ENCODE measurements at places on chromosomes 13 and 19.

- no peak for DNase-seq
Observed at GRCh38 chr13:27783111-27783510, 9.2 kb upstream of the GSX1 start.

- no peak for DNase-seq
Observed at GRCh38 chr19:32865326-32865725, 4.2 kb downstream of the SLC7A9 start.

- DNase-seq = no peak
Observed at GRCh38 chr13:45257638-45258333, 56.9 kb upstream of the KCTD4 start.

DNA sequence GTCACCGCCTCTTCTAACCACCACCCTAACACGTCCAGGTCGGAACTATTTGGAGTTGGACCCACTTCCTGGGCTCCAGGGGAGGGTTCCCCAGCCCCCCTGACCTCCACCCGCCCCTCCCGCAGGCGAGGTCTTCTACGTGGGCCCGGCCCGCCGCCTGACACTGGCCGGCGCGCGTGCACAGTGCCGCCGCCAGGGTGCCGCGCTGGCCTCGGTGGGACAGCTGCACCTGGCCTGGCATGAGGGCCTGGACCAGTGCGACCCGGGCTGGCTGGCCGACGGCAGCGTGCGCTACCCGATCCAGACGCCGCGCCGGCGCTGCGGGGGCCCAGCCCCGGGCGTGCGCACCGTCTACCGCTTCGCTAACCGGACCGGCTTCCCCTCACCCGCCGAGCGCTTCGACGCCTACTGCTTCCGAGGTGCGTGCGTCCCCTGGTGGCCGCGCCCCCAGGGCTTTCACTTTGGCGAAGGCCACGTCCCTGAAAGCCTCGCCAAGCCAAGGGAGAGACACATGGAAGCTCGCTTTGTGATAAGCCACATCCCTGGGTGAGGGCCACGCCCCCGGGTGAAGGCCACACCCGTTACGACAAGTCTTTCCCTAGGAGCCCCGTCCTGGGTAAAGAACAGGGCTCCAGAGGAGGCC lies 13.2 kb downstream of the NCAN start:
- DNase-seq = peak; percentile 63

- no peak for DNase-seq
Observed at GRCh38 chr13:50419331-50419865, 404.2 kb downstream of the KCNRG start.

DNA sequence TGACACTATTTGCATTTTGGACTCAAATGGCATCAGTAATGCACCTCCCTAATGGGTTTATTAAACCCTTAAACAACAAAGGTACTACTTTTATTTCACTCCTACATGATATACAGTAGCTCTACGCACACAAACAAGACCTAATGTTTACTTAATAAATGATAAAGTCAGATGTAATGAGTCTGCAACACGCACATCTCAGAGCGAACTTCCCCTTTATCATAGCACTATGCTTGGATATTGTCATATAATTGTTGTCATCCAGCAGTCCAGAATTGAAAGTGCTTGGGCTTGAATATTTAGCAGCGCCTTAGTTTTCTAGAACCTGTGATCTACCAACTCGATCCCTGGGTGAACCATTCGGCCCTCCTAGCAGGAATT lies 772 bp downstream of the PARP4 start:
- no peak for DNase-seq

DNA sequence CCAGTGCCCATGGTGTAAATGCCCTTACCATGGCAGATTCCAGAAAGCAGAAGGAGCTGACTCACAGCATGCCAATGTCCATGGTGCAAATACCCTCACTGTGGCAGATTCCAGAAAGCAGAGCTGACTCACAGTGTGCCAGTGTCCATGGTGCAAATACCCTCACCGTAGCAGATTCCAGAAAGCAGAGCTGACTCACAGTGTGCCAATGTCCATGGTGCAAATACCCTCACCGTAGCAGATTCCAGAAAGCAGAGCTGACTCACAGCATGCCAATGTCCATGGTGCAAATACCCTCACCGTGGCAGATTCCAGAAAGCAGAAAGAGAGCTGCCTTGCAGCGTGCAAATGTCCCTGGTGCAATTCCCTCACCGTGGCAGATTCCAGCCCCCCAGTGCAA lies 163.8 kb upstream of the SOX1 start:
- DNase-seq = no peak

- DNase-seq = no peak
Observed at GRCh38 chr19:6587998-6588507, 2.9 kb downstream of the CD70 start.

DNA sequence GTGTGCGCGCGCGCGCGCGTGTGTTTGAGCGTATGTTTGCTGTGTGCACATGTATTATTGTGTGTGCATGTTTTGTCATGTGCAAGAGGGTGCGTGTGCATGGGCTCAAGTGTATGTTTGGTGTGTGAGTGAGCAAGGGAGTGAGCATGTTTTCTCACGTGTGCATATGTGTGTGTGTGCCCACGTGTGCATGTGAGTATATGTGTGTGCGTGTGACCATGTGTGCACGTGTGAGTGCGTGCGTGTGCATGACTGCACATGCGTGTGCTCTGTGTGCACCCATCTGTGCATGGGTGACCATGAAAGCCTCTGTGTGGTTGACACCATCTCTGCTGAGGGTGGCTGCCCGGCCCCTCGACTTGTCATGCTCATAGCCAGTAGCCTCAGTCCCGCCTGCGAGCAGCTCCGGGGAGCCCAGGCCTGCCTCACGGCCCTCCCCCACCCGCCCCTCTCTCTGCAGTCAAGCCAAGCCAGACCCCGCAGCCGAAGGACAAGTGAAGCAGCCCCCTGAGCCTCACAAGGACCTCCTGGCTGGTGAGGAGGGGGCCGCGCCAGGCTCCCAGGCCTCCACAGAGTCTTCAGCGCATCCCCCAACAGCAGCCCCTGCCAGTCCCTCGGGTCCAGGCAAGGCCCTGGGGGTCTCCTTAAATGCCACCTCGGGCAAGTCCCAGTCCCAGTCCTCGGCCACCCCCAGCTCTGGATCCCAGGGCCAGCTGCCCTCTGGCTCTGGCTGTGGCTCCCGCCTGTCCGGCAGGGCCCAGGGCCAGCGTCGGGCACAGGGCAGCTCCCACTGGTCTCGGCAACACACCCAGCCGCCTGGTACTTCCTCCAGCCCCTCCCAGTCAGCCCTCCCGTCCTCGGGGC lies 6.0 kb downstream of the REEP6 start:
- no peak for DNase-seq

DNA sequence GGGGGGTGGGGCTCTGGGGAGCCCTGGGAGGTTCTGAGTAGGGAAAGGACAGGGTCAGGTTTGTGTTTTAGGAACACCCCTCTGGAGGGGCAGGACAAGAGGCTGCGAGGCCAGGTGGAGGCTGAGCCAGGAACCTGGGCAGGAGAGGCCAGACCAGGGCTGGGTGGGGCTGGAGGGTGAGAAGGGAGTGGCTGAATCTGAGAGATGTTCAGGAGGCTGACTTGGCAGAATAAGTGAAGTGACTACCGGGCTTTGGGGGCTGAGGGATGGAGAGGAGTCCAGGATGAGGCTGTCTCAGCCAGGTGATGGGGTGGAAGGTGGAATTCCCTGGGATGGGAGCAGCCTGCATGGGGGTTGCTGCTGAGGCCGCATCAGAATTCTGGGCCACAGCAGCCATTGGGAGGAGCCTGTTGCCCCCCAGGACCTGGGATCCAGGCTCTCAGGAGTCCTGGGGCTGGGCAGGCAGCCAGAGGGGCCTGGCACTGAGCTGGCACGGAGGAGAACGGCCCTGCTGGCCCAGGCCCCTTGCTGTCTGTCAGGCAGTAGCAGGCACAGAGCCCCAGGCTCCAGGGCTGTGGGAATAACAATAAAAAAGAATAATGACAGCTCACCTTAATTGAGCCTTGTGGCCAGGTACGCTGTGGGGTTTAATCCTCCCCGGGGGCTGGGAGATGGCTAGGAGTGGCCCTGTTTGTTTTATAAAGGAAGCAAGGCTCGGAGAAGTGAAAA lies 3.3 kb downstream of the PPP5C start:
- no peak for DNase-seq

GRCh38 chr13:70051531-70051930 lies 56.1 kb upstream of the ATXN8OS start:
- no peak for DNase-seq

DNA sequence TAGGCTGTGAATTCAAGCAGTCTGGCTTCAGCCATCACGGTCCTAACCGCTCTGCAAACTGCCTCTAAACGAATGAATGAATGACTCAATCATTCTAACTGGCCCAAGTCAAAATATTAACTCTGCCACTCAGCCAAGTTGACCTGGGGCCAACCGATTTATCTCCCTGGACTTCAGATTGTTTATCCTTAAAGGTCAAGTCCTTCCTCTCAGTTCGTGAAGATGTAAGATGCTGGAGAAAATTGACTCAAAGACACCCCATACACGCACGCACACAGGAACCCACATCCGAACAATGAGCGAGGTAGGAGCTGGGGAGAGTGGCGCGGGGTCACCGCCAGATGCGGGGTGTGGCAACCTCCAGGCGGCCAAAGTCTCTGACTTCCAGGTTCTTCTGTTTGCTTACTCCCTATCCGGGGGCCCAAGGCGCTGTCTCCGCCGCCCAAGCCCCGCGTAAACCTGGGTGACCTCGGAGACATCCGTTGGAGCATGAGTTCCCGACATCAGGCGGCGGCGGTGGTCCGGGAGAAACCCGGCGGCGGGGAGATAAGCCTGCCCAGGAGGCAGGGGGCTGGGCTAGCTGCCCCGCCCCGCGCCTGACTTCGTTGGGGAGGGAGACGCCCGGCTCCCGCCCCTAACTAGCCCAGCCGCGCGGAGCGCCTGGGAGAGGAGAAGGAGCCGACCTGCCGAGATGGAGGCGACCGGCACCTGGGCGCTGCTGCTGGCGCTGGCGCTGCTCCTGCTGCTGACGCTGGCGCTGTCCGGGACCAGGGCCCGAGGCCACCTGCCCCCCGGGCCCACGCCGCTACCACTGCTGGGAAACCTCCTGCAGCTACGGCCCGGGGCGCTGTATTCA lies at the start of gene CYP2S1:
TSS of gene CYP2S1 (plus strand) at position 646 of the 856 bp plus-strand sequence. CDS start at position 692, 46 bp downstream.
- DNase-seq = no peak

DNA sequence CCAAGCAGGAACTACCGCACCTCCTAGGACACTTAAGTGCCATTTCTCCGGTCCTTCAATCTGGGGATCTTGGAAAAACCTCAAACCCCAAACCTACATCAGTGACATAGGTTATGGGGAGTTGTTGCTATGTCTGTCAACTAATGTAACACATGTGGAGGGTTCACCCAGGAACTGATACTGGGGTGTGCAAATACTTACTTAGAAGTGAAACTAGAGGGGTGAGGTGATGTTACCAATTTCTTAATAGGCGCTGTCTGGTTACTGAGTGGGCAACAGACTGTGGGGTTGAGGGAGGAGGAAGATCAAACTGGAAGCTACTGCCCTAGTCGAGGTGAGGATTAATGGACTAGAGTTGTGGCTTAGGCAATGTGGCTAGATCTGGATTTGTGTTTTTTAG lies 1.9 kb downstream of the ZNF586 start:
- no peak for DNase-seq

- no peak for DNase-seq
Observed at GRCh38 chr19:28502879-28503734, 709.8 kb downstream of the UQCRFS1 start.

GRCh38 chr19:3720349-3720917 lies 12.2 kb downstream of the TJP3 start:
- DNase-seq = no peak

DNA sequence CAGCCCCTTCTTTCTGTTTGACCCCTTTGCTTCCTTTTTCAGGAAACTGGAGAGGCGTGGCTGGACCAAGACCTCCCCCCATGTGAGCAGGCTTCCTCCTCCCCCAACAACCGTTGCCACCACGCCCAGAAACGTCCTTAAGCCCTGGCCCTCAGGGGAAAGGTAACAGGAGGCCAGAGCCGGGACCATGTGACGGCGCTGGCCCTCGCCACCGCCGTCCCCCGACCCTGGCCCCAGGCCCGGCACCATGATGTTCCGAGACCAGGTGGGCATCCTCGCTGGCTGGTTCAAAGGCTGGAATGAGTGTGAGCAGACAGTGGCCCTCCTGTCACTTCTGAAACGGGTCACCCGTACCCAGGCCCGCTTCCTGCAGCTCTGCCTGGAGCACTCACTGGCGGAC lies 14.4 kb downstream of the SAMD4B start:
- no peak for DNase-seq

- no peak for DNase-seq
Observed at GRCh38 chr13:35648201-35648600, 171.7 kb upstream of the MAB21L1 start.

- no peak for DNase-seq
Observed at GRCh38 chr19:46585539-46585938, 15.6 kb upstream of the CALM3 start.

- DNase-seq = no peak
Observed at GRCh38 chr13:103178986-103179943, 113.0 kb upstream of the SLC10A2 start.

DNA sequence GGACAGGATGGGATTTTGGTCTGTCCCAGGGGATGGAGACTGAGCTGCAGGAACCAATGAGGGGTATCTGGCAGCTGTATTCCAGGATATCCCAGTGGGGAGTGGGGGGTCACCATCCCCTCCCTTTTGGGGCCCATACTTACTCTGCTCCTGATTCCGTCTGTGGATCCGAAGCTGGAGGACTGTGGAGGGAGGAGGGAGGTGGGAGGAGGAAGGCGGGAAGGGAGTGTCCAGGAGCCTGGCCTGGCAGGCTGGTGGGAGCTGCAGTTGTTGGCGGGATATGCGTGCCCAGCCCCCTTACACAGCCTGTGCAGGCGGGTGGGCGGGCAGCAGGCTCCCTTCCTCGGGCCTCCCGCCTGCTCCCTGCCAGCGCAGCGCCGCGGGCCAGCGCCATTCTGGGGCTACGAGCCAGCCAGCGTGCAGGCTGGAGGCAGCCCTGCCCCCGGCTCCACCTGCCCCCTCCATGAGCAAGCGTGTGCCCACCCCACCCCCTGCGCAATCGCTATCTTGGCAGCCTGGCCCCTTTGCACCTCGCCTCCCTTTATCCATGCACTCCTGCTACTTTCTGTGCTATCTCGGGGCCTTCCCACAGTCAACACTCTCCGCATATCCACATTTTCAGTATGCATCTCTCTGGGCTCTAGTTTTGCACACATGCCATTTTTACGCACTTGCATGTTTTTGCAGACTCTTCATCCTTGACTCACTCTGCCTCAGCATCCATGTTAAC lies 2.8 kb downstream of the MAMSTR start:
- DNase-seq = no peak

DNA sequence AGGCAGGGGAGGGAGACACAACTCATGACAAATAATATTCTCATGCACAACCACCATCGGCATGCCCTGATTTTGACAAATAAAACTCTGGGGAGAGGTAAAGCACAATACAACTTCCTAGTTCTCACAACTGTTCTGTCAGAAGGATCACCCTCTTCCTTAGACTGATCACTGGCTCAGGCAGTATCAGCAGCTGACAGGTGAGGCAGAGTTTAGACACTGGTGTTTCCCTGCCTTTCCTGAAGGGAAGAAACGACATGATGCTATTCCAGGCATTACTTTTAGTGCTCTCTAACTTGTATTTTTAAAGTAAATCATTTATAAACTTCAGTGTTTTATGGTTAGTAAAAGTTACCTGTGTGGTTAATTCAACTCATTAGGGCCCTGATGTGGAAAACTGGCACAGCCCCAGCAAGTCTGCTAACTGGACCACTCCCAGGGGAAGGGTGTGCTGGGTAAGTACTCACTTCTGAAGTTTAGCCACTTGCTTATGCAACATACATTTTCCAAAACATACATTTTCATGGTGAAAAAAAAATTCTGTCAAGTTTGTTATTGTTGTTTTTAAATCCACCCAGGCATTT lies 82.8 kb downstream of the CRYL1 start:
- DNase-seq = no peak

Data from activated T-helper 1 cell treated with Interleukin-2 at 50 U/mL for 16 hours (primary cell).